ENCODE measurements at places on chromosomes 7 and 10.

DNA sequence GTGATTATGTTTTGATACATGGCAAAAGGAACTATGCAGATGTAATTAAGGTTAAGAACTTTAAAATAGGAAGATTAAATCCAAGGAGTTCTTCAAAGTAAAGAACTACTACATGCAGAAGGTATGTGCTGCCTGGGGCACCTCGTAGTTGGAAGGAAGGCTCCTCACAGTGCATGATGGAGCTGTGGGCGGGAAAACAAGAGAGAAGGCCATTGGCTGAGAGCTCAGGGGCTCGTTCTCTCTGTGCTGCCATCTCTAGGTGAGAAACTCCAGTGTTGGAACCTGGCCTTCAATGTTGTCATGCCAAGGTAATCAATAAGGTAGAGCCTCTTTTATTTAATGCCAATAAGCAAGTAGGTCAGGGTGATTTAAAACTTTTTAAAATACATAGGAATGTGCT lies 391.4 kb upstream of the ETV1 start:
- DNase-seq, result no peak

DNA sequence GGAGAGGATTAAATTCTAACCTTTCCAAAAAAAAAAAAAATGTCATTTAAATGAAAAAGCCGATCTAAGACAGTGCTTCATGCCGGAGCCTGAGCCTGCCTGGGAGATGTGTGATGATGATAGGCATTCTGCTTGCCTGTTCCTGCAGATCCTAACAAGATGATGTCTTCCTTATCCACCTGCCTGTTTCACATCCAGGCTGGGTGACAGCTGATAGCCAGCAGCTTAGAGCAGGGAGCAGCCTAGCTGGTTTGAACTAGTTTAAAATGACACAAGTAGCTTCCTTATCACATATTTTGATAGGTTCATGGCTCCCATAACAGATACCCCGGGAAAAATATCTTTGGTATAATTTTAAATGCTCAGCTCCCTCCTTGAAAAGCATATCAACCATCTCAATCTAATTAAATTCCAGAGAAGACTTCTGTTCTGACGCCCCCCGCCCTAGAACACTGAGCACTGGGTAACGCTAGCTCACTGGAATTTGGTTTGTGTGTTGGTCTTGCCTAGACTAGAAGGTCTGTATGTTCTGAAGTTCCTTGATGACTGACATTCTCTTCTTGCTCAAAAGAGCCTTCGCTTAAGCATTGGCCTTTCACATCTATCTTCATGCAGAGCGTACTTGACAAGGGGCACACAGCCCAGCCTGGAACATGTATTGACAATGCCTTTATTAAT lies 96.9 kb upstream of the FGFR2 start:
- DNase-seq, result no peak

- DNase-seq, result no peak
Observed at GRCh38 chr7:98133621-98134303, 27.1 kb downstream of the LMTK2 start.

GRCh38 chr7:36298106-36298505 lies 91.6 kb upstream of the ANLN start:
- DNase-seq, result no peak

- no peak for DNase-seq
Observed at GRCh38 chr10:73413108-73413527, 740 bp downstream of the ANXA7 start.

DNA sequence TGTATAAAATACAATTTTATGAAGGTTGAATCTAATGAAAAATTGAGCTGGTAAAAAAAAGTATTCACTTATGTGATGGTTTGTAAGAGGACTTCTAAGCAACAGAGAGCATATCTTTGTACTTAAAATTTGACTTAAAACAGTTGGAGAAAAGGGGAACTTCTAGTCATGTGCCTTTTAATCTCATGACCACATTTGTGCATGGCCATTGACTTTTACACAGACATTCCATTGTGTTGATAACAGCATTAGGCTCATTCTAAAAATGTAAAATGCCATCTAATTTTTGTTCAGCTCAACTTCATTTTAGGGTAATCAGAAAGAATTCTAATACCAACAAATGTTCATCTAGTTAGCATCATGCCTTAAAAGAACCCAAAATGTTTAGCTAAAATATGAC lies 119.9 kb downstream of the HPSE2 start:
- no peak for DNase-seq

GRCh38 chr7:121669144-121669543 lies 203.8 kb upstream of the PTPRZ1 start:
- no peak for DNase-seq

DNA sequence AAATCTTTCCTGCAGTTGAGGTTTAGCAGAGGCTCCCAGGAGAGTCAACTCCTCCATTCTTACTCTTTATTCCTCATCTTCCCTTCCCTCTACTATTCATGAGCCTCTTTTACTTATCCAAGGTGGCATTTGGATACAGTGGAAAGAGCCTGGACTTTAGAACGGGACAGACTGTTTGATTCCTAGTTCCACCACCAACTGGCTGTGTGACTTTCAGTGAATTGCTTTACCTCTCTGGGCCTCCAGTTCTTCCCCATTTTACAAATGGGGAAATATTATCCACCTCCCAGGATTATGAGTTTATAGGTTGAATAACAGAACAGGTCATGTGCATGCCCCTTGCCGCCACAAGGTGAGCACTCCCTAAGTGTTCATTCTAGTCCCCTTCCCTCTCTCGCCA lies 49.9 kb downstream of the ZNF503 start:
- DNase-seq, result no peak
